ENCODE measurements at places on chromosomes 11 and 22.

GRCh38 chr11:8689726-8690255 lies 7.2 kb downstream of the RPL27A start:
- DNase-seq, result no peak

GRCh38 chr11:95641495-95641894 lies 148.1 kb downstream of the FAM76B start:
- no peak for DNase-seq

GRCh38 chr11:64007629-64008282 lies 21.5 kb downstream of the OTUB1 start:
- DNase-seq, result no peak

DNA sequence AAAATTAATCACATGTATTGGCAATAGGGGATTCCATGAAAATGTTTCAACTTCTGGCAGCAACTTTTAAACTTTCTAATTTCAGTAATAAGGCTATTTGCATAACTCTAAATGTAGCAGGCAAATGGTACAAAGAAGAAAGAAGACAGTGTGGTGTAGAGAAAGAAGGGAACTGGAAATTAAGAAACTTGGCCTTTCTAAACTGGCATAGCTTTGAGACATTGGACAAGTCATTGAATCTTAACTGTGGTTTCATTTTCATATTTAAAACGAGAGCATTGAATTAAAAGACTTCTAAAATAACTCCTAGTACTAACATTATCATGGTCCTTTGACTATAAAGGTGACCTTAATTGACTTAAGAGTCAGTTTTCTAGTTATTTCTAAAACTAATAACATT lies 125.0 kb downstream of the UVRAG start:
- no peak for DNase-seq

DNA sequence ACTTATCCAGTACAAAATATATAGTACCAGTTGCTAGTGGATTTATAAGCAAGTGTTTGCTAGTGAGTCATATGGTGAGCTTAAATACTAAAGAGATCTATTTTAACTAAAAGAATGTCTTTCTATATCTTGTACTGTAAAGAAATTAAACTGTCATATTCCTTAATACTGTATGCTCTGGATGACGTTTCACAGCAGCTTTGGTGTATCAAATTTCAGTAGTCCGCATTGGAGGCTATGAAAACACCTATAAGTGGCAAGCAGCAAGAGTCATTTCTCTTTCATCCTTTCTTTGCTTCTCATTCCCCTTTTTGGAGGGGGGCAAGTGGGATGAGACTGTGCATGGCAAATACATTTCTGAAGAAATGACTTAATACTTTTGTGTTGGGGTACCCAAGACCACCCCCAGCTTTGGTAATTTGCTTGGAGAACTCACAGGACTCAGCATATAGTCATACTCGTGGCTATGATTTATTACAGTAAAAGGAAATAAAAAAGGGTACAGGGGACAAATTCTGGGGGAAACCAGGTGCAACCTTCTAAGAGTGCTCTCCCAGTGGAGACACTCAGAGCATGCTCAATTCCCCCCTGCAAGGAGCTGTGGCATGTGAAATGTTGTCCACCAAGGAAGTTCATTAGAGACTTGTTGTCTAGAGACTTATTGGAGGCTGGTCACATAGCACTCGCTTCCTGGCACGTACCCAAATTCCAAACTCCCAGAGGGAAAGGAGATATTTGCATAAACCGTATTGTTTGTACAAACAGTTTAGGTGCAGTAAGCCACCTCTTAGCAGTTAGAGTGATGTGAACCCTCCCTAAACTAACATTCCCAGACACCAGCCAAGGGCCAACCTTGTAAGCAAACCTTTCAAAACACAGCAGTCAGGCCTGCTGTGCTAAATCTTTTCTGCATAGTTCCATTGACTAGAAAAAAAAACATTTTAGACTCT lies 210.8 kb downstream of the PGR start:
- DNase-seq, result no peak

- DNase-seq, result no peak
Observed at GRCh38 chr11:44998051-44998450, 47.4 kb upstream of the TP53I11 start.

GRCh38 chr11:93942176-93942575 lies 79.0 kb upstream of the HEPHL1 start:
- no peak for DNase-seq

GRCh38 chr11:75502138-75502537 lies 23.6 kb downstream of the GDPD5 start:
- no peak for DNase-seq

GRCh38 chr11:102546427-102546826 lies 15.9 kb upstream of the MMP7 start:
- no peak for DNase-seq

DNA sequence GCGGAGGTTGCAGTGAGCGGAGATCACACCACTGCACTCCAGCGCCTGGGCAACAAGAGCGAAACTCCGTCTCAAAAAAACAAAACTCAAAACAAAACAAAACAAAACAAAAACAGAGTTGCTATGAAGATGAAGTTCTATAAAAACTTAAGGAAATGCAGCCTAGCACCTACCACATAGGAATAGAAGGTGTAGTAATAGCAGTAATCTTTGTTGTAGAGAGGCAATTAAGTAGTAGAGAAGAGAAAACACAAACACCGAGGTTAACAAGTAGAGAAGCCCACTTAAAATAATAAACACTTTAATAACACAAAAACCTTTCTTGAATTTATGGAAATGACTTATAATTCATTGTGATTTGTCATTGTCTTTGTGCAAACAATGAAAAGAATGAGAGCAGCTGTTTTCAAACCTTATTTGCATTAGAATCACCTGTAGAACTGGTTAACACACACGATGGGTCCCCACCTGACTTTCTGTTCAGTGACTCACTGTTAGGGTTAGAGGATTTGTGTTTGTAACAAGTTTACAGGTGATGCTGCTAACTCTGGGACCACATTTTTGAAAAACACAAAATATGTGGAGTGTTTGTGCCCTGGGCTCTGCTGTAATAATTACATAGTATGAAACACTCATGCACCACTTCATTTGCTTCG lies 43.1 kb downstream of the TYR start:
- DNase-seq, result no peak

GRCh38 chr22:41308054-41308453 lies 6.7 kb downstream of the ZC3H7B start:
- DNase-seq, result no peak

DNA sequence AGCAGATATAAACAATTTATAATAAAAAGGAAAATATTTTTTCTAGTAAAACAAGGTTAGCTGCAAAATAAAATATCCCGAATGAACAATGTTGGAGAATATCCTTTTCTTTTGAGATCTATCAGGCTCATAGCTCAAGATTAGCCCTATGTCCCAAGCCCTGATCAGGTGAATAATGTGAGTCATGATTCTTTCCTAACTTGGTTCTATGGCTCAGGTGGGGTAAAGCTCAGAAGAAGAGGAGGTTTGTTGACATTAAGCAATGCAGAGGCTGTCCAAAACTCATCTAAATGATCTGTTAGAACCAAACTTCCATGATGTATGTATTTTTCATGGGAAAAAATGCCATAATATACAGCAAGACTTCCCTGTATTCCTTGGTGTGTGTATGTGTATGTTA lies 86.1 kb downstream of the TRIM44 start:
- no peak for DNase-seq

GRCh38 chr11:15707194-15707593 lies 592.5 kb downstream of the INSC start:
- no peak for DNase-seq

GRCh38 chr22:33400061-33400840 lies 342.1 kb upstream of the SYN3 start:
- no peak for DNase-seq

DNA sequence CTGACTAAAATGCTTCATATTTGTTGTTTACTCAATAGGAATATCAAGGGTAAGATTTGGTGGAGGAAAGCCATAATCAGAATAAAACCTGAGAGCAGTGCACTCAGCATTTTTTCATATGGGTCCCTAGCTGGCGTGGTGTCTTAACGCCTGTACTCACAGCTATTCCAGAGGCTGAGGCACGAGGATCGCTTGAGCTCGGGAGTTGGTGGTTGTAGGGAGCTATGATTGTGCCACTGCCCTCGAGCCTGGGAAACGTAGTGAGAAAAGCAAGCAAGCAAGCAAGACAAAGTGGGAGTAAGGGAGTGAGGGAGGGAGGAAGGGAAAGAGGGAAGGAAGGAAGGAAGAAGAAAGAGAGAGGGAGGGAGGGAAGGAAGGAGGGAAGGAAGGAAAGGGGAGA lies 242.5 kb downstream of the OR4C45 start:
- no peak for DNase-seq

- DNase-seq, result no peak
Observed at GRCh38 chr22:23219822-23220484, 39.6 kb downstream of the BCR start.

DNA sequence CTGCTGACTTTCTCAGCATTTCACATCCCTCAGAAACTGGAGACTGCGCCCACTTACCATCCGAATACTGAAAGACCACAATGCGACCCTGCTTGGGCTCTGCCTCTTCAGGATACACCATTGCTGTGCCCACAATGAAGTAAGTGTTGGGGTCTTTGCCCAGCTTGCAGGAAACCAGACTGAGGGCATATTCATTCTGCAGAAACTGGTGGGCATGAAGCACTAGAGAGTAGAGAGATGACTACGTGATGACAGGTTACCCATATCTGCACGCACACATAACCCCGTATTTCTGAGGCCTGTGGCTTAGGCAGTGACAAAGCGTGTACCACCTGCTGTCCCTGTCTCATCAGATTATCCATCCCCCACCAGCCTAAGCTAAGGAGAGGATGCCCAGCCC lies 14.6 kb upstream of the VWCE start:
- no peak for DNase-seq

GRCh38 chr22:46547883-46548244 lies 10.4 kb upstream of the CELSR1 start:
- DNase-seq, result no peak

- DNase-seq, result no peak
Observed at GRCh38 chr11:12285811-12286222, 91.6 kb upstream of the PARVA start.

DNA sequence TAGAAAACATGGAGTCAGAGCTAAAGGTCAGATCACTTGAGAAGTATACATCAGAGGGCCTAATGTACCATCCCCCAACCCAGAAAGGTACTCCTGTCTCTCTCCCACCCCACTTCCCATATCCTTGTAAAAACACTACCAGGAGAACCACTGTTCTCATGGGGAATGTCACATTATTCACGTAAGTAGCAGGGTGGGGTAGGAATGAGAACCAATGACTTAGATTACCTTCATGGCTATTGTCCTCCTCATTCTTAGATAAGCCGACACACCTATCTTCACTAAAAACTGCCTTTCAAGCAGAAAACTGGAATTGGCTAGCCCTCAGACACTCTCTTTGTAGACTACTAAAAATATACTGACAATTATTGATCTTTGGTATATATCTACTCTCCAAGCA lies 63.6 kb downstream of the CEP57 start:
- DNase-seq, result no peak

DNA sequence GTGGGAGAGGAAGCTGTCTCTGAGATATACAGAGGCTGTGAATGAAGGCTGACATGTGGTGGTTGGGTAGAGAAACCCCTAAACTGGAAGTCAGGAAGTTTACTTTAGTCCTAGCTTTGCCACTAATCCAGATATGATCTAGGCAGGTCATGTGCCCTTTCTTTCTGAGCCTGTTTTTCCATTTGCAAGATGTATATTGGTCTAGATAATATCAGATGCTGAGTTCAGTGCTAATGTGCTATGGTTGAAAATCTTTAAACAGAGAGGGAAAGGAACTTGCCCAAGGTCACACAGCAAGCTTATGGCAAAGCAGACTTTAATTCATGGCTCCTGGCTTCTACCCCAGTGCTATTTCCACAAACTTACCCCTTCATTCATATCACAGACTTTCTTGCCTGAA lies 25.7 kb upstream of the TPBGL start:
- DNase-seq, result no peak

DNA sequence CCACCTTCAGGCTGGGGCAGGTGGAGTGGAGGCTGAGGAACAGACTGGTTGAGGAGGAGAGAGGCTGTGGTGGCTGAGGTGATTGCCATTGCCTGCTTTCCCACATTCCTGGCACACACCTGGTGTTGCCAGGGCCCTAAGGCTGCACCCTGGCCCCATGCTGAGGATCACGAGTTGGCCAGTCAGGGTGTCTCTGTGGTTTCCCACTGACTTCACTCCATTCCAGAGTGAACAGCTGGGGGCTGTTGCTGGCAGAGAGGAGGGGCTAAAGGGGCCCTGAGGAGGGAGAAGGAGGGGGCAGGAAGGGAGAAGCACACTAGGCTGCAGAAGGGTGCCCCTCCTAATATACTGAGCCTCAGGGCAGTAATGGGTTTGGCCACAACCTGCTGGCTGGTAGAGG lies 1.8 kb downstream of the TMEM86A start:
- no peak for DNase-seq

DNA sequence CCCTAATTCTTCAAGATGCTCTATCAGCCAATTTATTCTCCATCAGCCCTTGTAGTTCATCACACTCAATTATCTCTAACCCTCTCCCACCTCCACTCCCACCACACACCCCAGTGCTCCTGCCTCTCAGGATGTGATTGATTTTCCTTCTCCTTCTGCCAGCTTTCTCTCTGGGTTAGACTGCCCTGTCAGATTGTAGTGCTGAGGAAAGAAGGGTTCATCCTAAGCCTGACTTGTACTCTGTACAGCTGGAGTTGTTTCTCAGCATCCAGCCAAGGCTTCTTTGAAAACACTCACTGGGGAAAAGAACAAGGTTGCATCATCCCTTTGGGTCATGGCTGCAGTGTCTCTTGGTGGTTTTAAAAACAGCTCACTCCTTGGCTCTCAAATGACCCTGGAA lies 61.2 kb downstream of the CECR2 start:
- no peak for DNase-seq

GRCh38 chr22:24003887-24004286 lies 1.4 kb downstream of the GSTT4 start:
- no peak for DNase-seq

Data from T-helper 9 cell (primary cell).